ENCODE measurements at places on chromosomes 3 and 15.

DNA sequence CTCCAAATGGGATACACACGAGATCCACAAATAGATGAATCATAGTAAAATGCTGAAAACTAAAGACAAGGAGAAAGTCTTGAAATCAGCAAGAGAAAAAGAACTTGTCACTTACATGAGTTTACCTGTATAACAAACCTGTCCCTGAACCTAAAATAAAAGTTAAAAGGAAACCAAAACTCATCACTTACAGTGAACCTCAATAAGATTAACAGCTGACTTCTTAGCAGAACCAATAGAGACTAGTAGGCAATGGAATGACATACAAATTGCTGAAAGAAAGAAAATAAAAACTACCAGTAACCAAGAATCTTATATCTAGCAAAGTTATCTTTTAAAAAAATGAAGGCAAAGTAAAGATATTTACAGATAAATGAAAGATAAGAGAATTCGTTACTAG lies 27.4 kb downstream of the SEC22A start:
- DNase-seq: peak; percentile 25

DNA sequence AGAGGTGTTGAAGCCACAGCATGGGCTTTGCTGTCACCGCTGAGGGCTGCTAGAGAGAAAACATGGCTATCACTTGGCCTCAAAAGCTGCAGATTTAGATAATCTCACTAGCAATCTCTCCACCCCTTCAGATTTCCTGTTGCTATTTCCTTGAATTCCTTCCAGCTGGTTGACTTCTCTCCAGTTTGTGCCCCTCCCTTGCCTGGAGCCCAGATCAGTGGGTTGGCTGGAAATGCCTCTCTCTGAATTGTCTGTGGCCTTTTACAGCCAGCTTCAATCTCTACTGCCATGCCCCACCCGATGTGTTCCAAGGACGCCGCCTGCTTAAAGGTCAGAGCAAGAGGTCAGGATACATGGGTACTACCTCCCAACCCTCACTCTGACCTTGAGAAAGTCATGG lies 294.1 kb downstream of the NTRK3 start:
- DNase-seq: peak; percentile 47

GRCh38 chr3:50532062-50532705 lies 28.8 kb upstream of the CACNA2D2 start:
- DNase-seq: no peak

GRCh38 chr3:100899440-100900091 lies 93.7 kb downstream of the ABI3BP start:
- peak; percentile 78 for DNase-seq

- no peak for DNase-seq
Measured at GRCh38 chr15:41466711-41467110, 27.0 kb upstream of the ITPKA start.

DNA sequence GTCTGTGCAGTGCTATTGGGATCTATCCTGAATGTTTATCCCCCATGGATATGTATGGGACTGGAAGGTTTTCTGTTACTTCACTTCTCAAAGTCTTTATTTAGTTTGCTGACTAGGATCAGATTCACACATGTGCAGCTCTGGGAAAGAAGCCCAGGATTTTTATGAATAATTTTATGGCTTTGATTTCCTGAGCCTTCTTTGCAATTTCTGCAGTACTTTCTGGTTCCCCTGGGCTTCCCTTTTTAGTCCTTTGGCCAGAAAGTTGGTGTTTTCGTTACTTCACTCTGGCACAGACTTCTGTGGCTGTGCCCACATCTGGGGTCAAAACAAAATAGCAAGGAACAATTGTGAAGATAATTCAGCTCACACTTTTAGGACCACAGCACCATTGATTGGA lies 721.0 kb downstream of the OTOL1 start:
- DNase-seq: no peak

- DNase-seq: no peak
Measured at GRCh38 chr3:68121287-68121686, 466.9 kb upstream of the SUCLG2 start.

- DNase-seq: no peak
Measured at GRCh38 chr3:4748701-4749378, 230.4 kb upstream of the BHLHE40 start.

- DNase-seq: no peak
Measured at GRCh38 chr3:5144316-5144994, 22.4 kb downstream of the ARL8B start.

DNA sequence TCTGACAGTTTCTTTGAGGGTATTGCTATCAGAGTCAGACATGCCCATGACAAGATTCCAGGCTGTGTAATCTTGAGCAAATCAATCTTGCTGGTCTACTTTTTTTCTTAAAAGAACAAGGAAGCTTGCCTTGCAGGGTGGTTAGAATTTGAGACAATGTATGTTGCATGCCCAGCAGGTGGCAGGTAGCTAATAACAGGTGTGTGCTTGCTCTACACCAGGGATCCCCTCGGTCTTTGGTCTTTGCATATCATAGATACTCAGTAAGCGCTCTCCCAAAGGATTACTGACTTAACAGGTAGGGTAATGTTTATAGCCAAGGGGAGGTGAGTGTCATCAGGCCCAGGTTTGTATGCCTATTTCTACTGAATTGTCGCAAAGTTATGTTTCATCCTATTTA lies 37.3 kb downstream of the CACNA1D start:
- DNase-seq: no peak

GRCh38 chr3:104990758-104991157 lies 376.0 kb upstream of the ALCAM start:
- no peak for DNase-seq

DNA sequence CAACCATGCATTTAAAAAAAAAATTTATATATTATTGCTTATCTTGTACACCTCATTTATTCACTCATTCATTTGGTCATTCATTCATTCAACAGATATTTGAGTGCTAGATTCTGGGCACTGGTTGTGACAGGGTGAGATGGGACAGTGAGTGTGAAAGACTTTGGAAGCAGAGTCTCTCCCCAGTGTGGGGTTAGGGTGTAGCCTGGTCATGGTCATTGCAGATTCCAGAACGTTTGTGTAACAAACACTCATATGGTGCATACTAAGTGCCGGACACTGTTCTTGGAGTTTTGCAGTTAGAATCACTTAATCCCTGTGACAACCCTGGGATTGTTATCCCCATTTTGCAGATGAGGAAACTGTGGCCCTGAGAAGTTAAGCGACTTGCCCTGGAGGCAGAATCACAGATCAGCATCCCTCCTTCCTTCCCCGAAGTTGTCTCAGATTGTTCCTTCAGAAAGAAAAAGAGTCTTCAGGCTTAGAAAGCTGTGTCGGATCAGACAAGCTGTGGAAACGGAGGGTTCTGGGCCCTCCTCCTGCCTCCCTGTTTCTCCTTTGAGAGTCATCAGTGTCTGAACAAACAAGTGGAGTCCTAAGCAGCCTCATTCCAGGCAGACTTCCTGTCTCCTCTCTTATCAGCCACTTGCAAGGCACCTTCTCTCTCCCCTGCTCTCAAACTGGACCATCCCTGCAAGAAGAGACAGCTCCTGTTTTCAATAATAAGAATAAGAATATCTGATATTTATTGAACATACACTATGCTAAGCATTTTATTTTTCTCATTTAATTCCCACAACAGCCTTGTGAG lies 6.3 kb downstream of the LOXL1 start:
- DNase-seq: peak; percentile 57

- DNase-seq: no peak
Measured at GRCh38 chr3:44454258-44454657, 23.2 kb downstream of the ZNF445 start.

GRCh38 chr3:99829844-99830243 lies 12.2 kb downstream of the CMSS1 start:
- no peak for DNase-seq

GRCh38 chr3:104137116-104137515 lies 1229.6 kb upstream of the ALCAM start:
- DNase-seq: no peak

DNA sequence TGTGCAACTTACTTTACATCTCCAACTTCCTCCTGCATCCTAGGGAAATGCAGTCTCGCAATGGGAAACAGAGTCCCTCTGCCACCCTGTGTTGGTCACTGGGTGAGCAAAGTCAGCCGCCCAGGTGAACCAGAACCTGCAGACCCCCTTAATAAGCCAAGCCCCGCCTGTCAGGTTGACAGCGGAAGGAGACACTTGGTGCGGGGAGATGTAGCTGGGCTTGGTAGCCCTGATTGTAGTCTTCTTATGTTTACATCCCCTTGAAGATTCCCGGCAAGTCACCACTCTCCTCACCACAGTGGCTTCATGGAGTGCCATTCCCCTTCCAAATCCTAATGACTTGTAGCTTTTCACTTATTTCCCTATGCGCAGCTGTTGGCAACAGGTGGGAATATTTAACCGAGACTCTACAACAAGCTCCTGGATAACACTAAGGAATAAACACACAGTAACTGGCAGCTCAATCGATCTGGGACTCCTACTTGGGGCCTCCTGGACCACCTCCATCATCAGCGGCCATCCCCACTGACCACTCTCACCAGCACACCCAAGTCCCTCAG lies 17.7 kb upstream of the CLSTN2 start:
- DNase-seq: no peak

GRCh38 chr3:183592821-183593220 lies 37.3 kb upstream of the KLHL6 start:
- no peak for DNase-seq

DNA sequence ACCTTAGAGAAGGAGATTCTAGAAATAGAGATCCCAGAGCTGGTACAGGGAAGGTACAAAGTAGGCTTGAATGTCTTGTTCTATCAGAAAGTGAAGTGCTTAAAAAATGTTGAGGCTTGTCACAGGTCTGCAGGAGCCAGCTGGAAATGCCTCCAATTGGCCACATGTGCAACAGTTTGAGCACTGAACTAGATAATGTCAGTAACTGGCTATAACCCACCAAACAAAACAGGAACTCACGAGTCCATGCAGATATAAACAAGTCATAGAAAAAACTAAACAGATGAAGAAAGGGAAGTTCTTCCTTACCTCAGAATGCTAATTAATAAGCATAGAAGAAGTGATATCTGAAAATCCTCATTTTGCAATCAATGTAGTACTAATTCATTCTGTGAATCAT lies 11.9 kb upstream of the TF start:
- DNase-seq: peak; percentile 39

DNA sequence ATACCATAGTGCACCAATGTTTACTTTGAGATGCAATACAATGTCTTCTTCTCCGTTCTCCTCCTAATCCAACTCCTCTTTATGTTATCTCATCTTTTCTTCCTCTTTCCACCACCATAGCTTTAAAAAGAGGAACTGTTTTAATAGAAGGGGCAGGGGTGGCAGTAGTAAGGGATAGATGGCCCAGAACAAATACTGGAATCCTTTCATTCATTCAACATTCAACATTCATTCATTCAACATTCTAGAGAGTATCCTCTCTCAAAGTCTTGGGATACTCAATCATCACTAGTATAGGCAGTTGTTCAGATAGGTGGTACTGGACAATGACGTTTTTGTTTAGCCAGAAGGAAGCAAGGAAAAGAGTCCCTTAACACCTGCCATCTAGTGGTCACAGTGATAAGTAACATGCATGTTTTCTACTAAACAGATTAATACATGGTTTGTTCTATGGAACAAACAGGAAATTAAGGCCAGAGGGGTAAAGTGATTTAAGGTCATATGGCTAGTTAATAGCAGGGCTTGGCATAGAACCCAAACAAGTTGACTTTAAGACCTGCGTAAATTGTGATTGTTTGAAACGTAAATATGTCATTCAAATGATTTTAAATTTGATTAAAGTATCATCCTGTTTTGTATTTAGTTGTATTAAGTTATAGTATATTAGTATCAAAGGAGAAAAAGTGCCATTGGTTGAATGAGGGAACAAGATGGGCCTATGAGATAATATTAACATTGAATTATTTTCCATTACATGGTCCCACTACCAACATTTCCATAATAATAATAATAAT lies 26.9 kb upstream of the EHHADH start:
- DNase-seq: peak; percentile 81

- DNase-seq: no peak
Measured at GRCh38 chr15:65632780-65633375, 11.1 kb downstream of the SLC24A1 start.

DNA sequence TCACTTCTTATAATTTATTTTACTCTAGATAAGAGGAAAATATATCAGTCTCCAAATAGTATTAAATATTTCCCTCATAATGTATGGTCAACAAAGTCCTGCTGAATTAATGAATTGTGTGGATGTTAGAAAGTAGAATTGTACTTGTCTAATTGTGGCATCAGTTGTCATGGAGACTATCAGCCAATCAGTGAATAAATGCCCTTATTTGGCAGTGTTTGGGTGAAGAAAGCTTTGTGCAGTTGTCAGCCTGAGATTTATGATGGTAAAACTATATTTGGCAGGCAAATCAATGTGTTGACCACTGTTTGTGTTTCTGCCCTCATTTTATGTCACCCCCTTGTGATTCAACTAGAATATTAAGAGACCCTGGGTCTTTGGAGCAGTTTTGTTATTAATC lies 293.6 kb upstream of the MDFIC2 start:
- peak; percentile 17 for DNase-seq

GRCh38 chr3:33941804-33942203 lies 143.4 kb downstream of the PDCD6IP start:
- DNase-seq: no peak

- DNase-seq: no peak
Measured at GRCh38 chr15:76163457-76164295, 103.9 kb downstream of the TMEM266 start.

- no peak for DNase-seq
Measured at GRCh38 chr3:27380433-27381357, 11.5 kb upstream of the NEK10 start.

GRCh38 chr3:73550032-73550431 lies 74.7 kb downstream of the PDZRN3 start:
- no peak for DNase-seq

All from hematopoietic multipotent progenitor cell treated with erythropoietin and hydrocortisone succinate and interleukin-3 and kit ligand, for 4 days (in vitro differentiated cells).